ENCODE measurements at places on chromosomes 6 and 20.

DNA sequence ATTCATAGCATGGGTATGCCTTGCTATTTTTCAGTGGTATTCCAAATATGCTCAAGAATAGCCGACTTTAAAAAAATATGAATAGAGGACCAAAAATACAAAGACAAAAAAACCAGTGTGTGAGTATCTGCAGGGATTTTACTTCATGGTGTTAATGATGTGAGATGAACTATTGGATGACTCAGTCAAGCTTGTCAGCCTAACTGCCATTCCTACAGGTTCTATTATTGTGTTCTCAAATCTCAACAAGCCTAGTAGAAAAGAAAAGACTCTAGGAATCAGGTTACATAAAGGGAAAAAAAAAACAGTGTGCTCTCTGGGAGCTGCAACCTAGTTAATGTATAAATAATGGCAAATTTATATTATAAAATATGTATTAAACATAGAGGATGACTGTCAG lies 588.4 kb upstream of the BTBD3 start:
- no peak for DNase-seq

DNA sequence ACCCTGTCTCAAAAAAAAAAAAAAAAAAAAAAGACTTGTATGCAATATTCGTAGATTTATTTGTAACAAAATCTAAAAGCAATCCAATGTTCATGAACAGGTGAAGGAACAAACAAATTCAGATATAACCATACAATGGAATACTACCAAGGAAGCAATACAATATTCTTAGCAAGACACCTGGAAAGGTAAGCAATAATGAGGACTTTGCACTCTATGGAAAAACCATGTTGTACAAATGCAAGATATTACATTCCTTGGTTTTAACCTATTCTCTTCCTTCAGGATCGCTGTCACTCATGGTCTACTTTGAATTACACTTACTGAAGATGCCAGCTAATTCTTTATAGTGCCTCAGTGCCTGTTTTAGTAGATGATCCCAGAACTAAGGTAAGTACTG lies 14.7 kb upstream of the ADGRF1 start:
- no peak for DNase-seq

DNA sequence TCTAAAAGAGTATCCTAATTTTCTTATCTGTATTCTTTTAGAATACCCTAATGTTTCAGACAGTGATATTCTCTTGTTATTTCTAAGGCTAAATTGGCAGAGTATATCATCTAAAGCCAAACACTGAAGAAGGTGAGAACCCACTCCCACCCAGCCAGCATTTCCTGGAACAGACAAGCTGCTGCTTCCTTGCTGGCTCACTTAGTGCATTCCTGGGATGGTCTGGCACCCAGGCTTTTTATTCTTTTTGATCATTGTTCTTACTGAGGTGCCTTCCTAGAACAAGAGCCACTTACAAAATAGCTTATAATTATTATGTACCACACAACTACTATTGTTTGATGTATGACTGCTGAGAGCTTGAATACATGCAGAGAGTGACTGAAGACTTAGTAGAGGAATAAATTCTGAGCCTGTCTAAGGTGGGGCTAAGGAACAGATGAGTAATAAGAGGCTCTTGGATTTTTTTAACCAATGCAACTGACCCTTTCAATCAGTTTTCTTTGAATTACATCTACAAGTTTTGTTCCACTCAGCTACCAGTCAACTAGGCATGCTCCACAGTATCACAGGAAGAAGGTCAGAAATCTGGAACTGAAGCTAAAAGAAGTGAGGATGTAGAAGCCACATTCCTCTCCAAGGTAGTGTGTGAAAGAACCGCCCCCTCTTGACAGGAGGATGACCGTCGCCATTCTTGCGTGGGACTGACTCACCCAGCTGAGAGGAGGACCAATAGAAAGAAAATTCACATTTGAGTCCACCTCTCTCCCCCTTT lies 30.1 kb downstream of the PRPH2 start:
- no peak for DNase-seq

DNA sequence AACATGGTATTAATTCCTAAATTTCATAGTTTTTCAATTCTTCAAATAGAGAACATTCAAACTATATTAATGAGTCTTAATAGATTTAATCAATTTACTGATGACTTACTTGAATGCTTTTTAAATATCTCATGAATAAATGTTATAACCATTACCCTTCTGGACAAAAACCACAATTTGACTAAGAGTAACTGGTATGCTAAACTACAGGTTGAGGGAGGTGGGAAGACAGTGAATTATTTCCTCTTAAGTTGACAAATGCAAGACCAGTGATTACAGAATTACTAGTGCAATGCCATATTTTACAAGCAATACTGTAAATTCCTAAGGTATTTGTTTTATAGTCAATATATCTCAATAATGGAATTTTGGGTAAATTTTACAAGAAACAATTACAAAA lies 65.1 kb downstream of the REV3L start:
- no peak for DNase-seq

DNA sequence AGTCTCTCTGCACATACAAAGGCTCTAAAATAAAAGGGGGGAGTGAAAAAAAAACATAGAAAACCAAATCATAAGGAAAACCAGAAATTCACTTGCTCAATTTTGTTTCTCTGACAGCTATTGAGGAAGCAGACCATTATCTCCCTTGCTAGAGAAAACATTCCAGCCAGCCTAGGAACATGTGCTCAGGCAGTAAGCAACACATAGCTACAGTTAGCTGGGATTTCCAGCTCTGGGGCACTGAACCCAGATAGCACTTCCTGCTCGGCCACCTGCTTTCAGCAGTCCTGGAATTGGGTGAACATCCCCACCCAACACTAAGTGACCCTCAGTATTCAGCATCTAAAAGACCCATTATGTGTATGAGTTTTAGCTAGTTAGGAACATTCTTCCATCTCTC lies 61.3 kb downstream of the TNFRSF21 start:
- DNase-seq, result no peak

DNA sequence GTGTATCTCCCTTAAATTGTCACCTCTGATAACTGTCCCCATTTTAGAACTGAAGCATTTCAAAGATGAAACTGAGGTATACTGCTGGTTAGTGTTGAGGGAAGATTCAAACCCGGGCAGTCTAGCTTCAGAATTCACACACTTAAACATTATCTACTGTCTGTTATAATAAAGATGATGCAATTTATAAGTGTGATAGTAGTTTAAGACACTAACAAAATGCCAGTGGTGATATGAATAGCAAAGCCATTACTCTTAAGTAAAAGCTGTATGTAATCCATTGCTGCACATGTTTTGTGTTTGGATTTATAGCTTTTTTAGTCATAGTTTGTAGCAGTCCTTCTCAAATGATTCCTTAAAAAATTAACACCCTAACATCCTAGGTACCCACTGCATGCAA lies 19.8 kb downstream of the USP45 start:
- no peak for DNase-seq

- no peak for DNase-seq
Measured at GRCh38 chr20:22217712-22218352, 366.5 kb downstream of the FOXA2 start.

DNA sequence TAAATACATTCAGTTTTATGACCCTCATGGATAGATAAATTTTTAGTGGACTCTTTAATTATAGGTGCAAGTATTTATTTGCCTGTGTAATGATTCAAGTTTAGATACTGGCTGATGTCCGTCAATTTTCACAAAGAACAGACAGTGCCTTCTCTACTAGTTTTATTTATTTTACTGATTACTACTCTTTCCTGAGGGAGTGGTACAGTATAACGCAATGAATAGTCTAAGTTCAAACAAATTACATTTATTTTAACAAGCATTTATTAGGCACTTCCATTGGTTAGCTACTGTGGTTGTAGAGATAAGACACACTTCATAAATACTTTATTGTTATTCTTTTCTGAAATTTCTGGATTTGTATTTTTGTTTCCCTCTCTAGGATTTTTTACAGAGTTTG lies 74.3 kb downstream of the ADGRG6 start:
- DNase-seq, result no peak

- no peak for DNase-seq
Measured at GRCh38 chr20:63314015-63314471, 21.1 kb downstream of the COL20A1 start.

GRCh38 chr20:4740774-4741431 lies 19.2 kb downstream of the PRND start:
- peak; percentile 63 for DNase-seq

GRCh38 chr6:127855542-127856159 lies 45.2 kb downstream of the THEMIS start:
- DNase-seq, result no peak

DNA sequence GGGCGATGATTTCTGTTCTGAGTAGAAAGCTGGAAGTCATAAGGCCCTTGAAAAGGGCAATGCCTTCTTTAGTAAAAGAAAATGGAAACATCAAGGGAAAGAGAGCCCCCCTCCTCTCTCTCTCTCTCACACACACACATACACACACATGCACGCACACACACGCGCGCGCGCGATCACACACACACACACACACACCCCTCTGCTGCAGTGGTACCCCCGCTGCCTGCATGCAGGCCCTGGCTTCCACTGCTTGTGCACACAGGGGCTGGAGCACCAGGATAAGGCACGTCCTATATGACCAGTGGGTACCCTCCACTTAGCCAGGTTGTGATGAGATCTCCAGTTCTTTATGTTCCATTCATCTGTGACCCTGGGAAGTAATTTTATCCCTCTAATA lies 300.9 kb downstream of the SLC35F1 start:
- no peak for DNase-seq

- no peak for DNase-seq
Measured at GRCh38 chr6:21767891-21768648, 174.5 kb downstream of the SOX4 start.

GRCh38 chr6:134967711-134968110 lies 17.8 kb upstream of the ALDH8A1 start:
- no peak for DNase-seq

DNA sequence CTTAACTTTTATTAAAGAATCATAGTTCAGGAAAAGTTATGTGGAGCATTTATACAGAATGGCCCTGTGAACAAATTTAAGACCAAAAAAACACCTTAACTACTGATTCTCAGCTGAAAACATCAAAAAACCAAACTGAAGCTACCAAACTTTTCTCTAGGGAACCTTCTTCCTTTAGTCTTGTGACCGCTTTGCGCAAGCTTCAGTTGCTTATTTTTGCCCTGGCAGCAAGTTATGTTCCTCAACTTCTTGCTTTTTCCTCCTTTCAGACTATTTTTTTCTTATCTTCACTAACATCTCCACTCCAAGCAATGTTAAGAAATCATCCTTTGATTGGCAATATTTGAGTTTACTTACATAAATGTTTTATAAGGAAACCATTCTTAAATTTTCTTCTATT lies 100.1 kb downstream of the MYB start:
- DNase-seq, result peak; percentile 70

DNA sequence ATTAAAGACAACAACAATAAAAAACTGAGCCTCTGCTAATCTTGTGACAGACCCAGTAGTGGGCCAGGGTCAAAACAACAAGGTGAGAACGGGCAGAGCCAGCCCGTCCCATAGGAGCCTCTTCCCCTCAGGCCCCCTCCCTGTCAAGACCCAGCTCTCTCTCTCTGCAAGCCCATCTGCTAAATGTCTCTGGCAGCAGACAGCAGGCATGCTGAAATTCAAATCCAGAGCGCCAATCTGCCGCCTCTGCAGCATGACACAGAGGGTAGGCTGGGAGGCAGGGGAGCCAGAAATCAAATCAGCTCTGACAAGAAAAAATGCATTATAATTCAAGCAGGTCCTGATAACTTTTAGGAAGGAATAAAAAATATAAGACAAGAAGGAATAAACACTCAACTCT lies 26.3 kb downstream of the METTL24 start:
- DNase-seq, result no peak

DNA sequence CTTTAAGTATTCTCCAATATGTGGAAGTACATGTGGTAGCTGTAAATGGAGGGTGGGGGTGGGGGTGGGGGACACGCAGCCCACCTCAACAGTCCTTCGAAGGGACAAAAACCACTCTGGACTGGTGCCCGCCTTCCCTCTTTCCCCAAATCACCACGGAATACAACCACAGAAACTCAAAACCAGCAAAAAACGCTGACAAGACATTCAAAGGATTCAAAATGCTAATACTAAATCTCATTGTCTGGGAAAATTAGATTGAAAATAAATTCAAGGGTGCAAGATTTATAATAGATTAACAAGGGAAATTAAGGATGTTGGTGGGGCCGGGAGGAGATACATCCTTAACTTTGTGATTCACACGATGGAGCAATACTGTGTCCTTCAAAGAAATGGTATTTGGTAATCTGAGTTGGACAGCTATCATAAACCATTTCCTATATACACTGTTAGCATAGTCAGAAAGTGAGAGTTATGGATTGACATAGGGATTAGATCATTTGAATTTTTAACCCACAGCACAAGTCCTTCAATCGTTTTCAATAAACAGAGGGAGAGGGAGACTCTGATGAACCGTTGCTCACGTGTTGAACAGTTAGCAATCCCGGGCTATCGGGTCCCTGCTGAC lies 766 bp upstream of the TBC1D22B start:
- DNase-seq, result peak; percentile 88

DNA sequence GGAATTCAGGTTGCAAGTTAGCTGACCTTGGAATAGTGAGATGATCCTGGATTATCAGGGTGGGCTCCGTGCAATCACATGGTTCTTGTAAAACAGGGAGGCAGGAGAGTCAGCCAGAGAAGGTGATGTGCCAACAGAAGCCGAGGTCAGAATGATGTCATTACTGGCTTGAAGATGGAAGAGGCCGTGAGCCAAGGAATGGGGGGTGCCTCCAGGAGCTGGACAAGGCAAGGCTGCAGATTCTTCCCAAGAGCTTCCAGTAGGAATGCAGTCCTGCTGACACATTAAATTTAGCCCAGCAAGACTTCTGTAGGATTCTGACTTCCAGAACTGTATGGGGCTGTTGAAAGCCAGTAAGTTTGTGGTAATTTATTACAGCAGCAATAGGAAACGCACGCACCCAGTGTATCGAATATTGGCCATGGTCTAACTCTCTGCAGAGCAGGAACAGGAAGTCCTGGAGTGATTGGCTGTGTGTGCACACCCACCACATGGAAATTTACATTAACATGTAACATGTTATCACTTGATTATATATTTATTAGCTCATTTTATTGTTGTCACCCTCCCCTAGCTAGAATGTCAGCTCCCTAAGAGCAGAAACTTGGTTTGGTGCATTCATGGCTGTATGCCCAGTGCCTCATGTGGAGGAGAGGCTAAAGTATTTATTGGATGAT lies 19.1 kb downstream of the SLC24A3 start:
- no peak for DNase-seq

DNA sequence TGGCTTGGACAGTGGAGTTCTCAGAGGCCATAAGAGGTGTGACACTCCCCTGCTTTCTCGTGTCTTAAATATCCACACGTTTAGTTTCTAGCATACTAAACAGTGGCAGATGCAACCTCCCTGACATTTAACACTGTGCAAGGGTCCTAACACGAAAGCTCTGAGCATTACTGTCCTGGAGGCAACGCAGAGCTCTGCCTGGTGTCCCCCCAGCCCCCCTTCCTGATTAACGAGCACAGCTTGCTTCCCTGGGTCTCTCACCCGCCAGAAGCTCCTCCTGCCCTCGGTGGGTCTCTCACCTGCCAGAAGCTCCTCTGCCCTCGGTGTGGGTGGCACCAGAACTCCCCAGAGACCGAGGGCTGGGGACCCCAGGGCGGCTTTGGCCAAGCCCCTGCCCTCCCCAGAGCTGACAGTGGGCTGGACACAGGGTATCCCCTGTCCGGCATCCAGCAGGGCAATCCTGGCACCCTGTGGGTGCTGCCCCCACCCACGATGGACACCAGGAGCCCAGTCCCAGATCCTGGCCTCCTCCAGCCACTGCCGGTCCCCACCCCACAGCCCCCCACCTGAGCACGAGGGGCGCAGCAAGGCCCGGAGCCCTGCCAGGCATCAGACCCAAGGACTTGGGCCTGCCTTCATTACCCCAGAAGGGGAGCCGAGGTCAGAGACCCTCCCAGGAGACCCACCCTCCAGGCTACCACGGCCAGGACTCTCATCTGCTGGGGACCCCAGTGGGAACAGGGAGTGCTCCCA lies 12.4 kb upstream of the KCNQ2 start:
- DNase-seq, result no peak

Data from suppressor macrophage treated with lipopolysaccharide for 4 hours (primary cell).